ENCODE measurements at places on chromosomes 5 and 9. TPM values are rescaled to one million over a fixed set of nuclear protein-coding genes. Genes with fewer than 3 reads are reported as not detected.

Gene ZFP37
- 1.5 TPM for total RNA-seq

Gene PCDHGA2
- 3.2 TPM for total RNA-seq

Gene SHOC1
- 0.56 TPM for total RNA-seq

Gene SKP2
- total RNA-seq = 20.8 TPM

Gene DNAH5
- total RNA-seq = 0.21 TPM

Gene LAMC3
- 4.0 TPM for total RNA-seq

Gene CCNI2
- total RNA-seq = not detected

All from suprapubic skin (tissue), 4 donors.